ENCODE measurements at places on chromosomes 5 and 9.

- DNase-seq = no peak
Measured at GRCh38 chr9:115042781-115043509, 75.0 kb downstream of the TNC start.

GRCh38 chr5:11030671-11031070, 269.6 kb upstream of the DAP start:
- DNase-seq = no peak

DNA sequence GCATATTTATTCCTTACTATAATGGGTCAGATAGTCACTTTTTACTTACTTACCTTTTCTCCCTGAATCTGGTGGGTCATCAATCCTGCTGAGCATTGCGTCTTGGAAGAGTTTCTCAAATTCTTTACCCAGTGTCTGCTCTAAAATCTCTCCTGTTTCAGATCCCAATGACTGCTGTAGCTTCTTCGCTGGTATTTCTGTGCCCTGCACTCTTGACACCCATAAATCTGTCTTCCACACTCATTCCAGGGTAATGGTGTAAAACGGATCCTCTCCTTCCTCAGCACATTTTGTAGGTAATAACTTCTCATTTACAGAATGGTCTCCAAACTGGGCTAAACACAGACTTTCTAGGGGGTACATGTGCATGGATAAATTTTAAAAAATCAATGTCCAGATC, 407.4 kb downstream of the DMAC1 start:
- DNase-seq = no peak

GRCh38 chr5:97276474-97277120, 93.5 kb upstream of the RIOK2 start:
- DNase-seq = no peak

DNA sequence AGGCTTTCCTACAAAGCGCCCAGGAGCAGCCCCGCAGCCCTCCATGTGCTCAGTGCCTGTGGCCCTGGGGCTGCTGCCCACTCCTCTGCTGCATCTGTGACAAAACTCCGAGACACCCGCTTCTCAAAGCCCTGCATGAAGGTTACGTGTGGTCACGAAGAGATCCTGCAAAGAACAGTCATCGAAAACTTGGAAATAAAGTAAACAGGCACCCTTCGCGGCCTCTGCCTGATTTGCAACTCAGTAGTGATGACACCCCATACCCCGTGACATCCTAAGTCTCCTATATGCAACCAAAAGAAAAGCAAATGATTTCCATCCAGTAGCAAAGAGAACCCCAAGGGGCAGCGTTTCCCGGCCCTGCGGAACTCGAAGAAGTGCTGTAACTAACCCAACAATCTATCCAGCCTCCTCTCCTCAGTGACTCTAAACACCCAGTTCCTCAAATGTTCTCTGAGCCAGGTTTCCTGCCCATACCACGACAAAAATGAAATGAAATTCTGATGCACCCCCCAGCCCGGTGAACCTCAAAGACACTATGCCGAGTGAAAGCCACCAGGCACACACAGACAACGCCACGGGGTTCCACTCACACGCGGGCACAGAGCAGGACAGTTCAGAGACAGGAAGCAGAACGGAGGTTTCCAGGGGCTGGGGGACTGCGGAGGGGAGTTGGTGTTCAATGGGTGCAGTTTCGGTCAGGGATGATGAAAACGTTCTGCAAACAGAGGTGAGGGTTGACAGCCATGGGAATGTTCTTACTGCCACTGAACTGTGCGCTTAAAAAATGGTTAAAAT, 19.0 kb downstream of the NACC2 start:
- DNase-seq = no peak

GRCh38 chr9:124631326-124631725, 124.1 kb upstream of the NR5A1 start:
- DNase-seq = no peak

DNA sequence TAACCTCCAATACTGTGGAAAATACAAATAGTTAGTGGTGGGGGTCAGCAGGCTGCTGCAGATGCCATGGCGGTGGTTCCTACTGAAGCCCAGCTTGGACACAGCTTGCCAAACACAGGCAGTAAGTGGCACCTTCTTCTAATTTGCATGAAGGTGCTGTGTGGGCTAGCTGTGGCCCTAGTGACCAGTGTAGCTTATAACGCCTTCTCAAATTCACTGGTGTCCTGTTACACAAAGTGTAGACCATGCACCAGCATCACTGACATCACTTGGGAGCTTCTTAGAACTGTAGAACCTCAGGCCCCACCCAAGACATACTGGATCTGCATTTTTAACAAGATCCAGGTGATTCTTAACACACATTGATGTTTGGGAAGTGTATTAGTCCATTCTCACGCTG, 58.8 kb upstream of the TGFBR1 start:
- no peak for DNase-seq

GRCh38 chr9:106773750-106774149, 89.2 kb upstream of the ZNF462 start:
- no peak for DNase-seq

DNA sequence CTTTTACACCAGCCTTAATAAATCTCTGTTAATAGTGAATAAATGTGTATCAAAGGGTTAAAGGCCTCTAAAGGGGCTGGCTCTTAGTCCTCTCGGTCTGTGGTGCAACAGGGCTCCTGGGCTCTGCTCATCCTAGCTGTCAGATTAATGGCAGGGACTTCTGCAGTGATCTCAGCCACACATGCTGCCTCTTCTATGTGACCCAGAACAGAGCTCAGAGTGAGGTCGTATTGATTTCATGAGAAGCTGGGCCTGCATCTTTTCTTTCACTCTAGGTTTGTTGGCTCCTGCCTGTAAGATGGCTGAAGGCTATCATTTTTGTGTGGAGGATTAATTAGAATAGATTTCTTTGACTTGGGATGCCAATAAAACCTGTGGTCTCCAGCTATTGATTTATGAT, 165.0 kb upstream of the GLRA1 start:
- no peak for DNase-seq

GRCh38 chr5:157172403-157172802, 6.3 kb upstream of the GARIN3 start:
- no peak for DNase-seq

DNA sequence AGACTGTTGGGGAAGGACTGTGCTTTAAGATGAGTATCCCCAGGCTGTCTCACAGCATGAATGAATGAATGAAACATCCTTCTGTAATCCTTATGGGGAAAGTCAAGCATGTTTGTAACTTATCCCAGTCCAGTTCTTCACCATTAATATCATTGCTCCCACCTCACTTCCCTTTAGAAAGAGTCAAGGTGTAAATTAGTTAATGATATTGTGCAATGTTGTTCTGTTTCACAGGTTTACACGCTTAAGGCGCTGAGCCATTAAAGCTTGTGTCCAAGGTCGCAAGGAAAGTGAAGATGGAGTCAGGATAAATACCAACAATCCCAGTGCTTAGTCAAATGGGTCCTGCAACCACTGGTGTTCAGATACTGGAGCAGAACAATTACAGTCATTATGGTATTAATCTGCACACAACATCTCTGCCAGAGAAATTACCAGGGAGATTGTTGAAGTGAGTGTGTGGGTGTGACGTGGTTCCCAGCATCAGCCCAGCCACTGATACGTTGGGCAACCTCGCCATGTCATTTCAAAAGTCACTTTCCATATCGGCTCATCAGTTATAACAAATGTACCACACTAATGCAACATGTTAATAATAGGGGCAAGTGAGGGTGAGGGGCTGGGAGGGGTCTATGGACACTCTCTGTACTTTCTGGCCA, 1.5 kb upstream of the MYO10 start:
- DNase-seq = no peak

DNA sequence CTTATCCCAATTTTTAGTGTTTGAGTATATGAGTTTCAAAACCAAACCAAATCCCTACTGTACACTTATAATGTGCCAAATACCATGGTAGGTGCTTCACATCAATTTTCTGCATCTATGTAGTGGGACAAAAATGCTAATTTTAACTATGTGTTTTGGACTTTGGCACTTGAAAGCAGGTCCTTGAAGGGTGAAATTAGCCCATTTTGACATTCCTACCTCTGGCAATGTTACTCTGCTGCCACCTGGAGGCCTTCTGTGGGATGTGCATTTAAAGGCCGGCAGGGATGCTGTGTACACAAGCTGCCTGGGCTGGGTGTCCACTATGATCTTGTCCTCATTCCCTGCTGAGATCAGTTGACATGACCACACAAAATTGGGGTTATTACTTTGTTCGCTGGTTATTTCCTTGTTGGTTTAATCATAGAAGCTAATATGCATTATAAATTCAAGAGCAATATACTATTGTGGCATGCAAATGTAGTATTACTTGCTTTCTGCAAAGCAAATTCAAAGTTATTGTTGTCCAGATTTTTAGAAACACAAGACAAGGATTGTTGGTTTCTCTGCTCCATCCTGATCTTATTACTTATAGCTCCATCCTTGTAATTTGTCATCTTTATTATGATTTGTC, 166.8 kb downstream of the ARHGEF28 start:
- DNase-seq = peak; percentile 31

- DNase-seq = peak; percentile 31
Measured at GRCh38 chr5:36363101-36363500, 61.4 kb upstream of the RANBP3L start.

- no peak for DNase-seq
Measured at GRCh38 chr5:10624679-10625078, 60.8 kb downstream of the ANKRD33B start.

- no peak for DNase-seq
Measured at GRCh38 chr5:131550606-131551005, 84.4 kb downstream of the RAPGEF6 start.

- DNase-seq = no peak
Measured at GRCh38 chr5:59204114-59204897, 621.4 kb downstream of the RAB3C start.

GRCh38 chr5:146618434-146618833, 102.4 kb upstream of the GPR151 start:
- DNase-seq = no peak

GRCh38 chr5:113047733-113048652, 71.4 kb downstream of the DCP2 start:
- DNase-seq = no peak

DNA sequence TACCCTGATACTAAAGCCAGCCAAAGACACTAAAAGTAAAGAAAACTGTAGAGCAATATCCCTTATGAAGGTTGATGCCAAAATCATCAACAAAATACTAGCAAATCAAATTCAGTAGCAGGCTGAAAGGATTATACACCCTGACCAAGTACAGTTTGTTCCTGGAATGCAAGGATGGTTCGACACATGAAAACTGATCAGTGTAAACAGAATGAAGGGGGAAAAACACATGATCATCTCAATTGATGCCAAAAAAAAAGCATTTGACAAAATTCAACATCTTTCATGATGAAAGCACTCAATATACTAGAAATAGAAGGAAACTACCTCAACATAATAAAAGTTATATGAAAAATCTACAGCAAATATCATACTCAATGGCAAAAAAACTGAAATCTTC, 43.5 kb upstream of the LRRC14B start:
- DNase-seq = no peak

DNA sequence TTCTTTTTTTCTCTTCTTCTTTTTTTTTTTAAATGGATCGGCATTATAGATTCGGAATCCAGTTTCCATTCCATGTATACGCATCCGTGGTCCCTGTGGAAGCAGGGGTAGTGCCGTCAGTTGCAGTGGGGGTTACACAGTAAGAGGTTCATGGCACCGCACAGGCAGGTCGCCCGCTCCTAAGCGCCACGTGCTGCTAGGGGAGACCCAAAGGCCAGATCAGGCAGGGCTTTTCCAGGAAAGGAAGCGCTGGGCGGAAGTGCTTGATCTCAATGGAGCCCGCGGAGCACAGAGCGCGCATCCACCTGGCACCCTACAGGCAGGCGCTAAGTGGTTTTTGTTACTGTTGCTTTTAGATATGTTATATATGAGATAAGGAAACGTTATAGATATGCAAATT, 174.8 kb upstream of the OR13F1 start:
- DNase-seq = no peak

DNA sequence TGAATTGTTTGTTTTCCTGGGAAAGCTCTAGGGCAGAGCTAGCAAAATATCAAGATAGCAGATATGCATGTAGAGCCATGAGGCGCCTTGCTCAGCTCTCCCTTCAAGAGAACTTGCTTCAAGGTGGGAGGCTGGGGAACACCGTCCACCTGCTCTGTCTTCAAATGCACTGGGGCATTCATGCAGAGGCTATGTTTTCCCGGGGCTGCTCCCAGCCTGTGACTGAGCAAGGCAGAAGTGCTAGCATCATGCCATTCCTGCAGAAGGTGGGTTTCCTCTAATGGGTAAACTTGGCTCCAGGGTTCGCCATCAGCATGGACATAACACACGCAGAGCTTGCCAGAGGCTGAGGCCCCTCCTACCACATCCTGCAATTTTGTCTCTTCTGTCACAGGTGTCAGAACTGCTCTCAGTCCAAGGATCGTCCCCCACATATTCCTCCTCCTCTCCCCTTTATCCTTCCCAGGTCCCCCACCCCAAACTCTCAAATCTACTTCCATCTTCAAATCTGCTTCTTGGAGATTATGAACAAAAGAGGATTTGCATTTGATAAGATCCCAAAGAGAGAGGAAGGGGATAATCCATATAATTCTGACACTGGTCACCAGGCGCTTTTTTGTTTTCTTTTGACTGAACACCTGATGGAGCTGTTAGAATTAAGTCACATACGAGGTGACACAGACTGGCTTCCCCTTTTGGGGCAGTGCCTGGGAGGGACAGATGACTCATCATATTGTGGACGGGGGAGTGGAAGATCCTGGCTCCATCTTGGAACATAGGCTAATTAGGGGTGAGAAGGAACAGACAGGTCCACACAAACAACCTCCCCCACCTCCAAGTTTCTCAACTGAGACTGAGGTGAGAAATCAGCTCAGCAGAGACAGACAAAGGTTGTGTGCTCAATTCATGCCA, 85.0 kb upstream of the TAF11L2 start:
- no peak for DNase-seq

GRCh38 chr9:126604059-126605055, 9.4 kb upstream of the LMX1B start:
- no peak for DNase-seq

- no peak for DNase-seq
Measured at GRCh38 chr5:37886242-37886905, 46.5 kb upstream of the GDNF start.

- DNase-seq = no peak
Measured at GRCh38 chr5:152804179-152804578, 399.1 kb upstream of the NMUR2 start.

GRCh38 chr5:17305964-17306725, 88.7 kb downstream of the BASP1 start:
- no peak for DNase-seq
